ENCODE measurements at places on chromosomes 5 and 9. TPM values are rescaled to one million over a fixed set of nuclear protein-coding genes. Genes with fewer than 3 reads are reported as not detected.

Gene MINAR2
- not detected for total RNA-seq

Gene ROR2
- 20.9 TPM for total RNA-seq

Gene PCDHB2
- total RNA-seq, result 0.58 TPM

Gene OLFML2A
- total RNA-seq, result 28.8 TPM

Gene SLC6A7
- total RNA-seq, result not detected

Gene TIMD4
- total RNA-seq, result not detected

Gene PRRT1B
- total RNA-seq, result not detected

Gene APC
- 80.3 TPM for total RNA-seq

Gene PCDHA9
- total RNA-seq, result under 0.01 TPM

Gene HTR4
- total RNA-seq, result not detected

Gene BRD3
- total RNA-seq, result 10.4 TPM

Gene GPR21
- total RNA-seq, result 0.17 TPM

Gene ERCC6L2
- total RNA-seq, result 70.0 TPM

Gene GOLPH3
- 103 TPM for total RNA-seq

Gene ATP10B
- total RNA-seq, result not detected

Gene RASGEF1C
- not detected for total RNA-seq

Gene IFNA2
- not detected for total RNA-seq

Gene SNX2
- total RNA-seq, result 139 TPM

Data from smooth muscle cell of trachea (primary cell).